ENCODE measurements at places on chromosomes 16 and 17.

DNA sequence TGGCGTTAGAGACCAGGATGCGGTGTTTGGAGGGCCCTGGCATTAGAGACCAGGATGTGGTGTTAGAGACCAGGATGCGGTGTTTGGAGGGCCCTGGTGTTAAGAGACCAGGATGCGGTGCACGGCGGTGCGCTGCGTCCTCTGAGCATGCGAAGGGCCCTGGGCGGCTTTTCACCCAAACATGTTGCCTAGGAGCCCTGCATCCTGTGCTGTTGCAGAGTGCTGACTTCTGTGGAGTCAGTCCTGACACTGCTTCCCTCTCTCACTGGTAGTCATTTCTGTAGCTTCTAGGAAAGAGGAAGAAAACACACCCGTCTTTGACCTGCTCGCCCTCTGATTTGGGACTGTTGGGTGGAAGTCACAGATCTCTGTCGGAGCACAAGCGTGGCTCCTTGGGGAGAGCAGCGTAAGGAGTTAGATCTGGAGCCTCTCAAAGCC, 141.2 kb downstream of the LAT start:
- no peak for DNase-seq

- no peak for DNase-seq
Measured at GRCh38 chr17:33803199-33803685, 451.8 kb upstream of the CCL2 start.

DNA sequence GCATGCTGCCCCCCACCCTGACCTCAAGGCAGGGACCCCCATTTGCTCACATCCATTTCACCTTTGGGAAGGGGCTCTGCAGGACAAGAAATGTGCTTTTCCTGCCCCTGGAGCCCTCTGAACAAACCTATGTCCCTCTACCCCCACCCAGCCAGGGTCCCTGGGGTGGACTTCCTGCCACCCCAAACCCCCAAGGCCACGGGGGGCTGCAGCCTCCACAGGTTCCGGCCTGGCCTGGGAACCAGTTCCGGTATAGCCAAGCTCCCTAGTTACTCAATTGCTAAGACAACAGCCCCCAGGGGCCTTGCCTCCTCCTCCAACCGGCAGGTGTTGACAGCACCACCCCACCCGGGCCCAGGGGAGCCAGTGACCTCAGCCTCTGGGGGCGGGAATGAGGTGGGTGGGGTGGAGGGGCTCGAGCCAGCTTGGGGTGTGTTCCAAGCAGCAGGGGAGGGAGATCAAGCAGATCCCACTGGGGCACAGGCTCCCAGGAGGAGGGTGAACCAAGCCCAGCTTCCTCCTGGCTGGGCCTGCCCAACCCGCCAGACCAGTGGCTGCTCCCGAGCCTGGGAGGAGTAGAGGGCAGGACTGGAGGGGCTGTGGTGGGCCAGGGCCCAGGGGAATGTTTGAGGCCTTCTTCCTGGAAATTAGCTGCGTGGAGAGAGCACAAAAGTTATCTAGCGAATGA, 6.6 kb downstream of the PNMT start:
- DNase-seq, result no peak

- DNase-seq, result no peak
Measured at GRCh38 chr17:67121316-67121891, 77.0 kb downstream of the CACNG1 start.

- DNase-seq, result no peak
Measured at GRCh38 chr16:51111759-51112158, 39.3 kb downstream of the SALL1 start.

DNA sequence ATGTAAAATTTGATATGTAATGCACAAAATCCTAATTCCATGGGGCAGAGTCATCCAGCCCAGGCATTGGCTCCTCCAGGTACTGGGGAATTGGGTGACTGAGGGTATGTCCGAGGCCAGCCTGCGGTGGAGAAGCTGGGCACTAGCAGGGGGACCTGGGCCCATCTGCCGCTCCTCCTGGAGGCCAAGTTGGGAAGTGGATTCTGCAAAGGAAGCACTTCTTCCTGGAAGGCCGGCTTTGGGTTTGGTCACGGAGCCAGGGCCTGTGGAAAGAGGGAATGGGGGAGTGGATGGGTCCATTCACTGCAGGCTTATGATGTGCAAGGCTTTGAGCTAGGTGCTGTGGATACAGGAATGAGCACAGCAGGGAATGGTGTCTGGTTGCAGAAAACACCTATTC, 85.8 kb downstream of the GNAO1 start:
- no peak for DNase-seq

DNA sequence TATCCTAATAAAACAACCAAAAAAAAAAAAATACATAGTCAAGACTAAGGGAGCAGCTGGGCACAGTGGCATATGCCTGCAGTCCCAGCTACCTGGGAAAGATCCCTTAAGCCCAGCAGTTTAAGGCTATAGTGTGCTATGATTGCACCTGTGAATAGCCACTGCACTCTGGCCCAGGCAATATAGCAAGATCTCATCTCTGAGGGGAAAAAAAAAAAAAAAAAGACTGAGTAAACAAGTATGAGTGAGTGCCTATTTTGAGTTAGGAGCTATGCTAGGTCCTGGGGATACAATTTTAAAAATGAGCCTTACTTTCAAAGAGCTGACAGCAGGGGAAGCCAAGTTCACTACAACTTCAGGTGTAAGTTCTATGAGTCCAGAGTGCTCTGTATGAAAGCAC, 55.4 kb downstream of the GRB2 start:
- no peak for DNase-seq

DNA sequence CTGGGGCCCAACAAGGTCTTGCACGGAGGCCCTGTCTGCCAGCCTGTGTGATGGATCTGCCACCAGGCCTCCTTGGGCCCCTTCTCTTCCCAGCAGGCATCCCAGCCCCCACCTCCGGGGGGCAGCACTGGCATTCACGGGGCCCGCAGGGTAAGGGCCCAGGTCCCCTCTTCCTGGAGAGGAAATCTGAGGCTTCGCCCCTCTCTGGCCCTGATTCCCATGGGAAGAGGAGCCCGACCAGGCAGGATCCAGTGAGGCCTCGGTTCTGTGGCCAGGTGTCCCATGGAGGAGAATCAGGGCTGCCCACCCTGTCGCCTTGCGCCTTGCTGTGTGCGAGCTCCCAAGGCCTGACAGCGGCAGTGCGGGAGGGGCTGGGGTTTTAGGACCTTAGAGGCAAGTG, 48.4 kb downstream of the PDPK1 start:
- no peak for DNase-seq

- no peak for DNase-seq
Measured at GRCh38 chr16:23930791-23931190, 95.0 kb downstream of the PRKCB start.

GRCh38 chr17:50114401-50114800, 15.6 kb downstream of the SAMD14 start:
- DNase-seq, result no peak

DNA sequence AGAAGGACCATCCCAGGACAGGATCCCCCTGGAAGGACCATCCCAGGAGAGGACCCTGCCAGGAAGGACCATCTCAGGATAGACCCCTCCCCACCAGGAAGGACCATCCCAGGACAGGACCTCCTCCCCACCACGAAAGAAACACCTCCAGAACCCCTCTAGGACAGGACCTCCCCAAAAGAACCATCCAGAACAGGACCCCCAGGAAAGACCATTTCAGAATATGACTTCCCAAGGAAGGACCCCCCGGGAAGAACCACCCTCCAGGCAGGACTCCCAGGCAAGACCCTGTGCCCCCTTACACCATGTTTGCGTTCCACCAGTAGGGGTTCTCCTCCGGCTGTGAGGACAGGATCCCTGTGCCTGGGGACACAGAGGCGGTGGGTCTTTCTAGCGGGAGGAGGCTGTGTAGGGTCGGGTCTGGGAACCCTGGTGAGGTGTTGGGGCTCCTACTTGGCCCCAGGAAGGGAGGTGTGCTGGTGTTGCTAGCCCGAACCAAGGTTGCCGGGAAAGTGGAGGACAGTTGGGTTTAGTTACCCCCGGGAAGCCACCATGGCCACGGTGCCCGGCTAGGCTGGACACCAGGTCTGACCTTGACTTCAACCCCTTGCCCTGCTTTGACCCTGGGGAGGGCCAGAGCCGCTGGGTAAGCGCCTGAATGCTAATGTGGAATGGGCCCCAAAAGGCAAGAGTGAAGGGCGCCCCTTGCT, 2.2 kb downstream of the NOTUM start:
- DNase-seq, result no peak

GRCh38 chr17:14541714-14542113, 240.8 kb downstream of the HS3ST3B1 start:
- DNase-seq, result no peak

- DNase-seq, result no peak
Measured at GRCh38 chr16:31225193-31225592, 8.3 kb upstream of the PYDC1 start.

DNA sequence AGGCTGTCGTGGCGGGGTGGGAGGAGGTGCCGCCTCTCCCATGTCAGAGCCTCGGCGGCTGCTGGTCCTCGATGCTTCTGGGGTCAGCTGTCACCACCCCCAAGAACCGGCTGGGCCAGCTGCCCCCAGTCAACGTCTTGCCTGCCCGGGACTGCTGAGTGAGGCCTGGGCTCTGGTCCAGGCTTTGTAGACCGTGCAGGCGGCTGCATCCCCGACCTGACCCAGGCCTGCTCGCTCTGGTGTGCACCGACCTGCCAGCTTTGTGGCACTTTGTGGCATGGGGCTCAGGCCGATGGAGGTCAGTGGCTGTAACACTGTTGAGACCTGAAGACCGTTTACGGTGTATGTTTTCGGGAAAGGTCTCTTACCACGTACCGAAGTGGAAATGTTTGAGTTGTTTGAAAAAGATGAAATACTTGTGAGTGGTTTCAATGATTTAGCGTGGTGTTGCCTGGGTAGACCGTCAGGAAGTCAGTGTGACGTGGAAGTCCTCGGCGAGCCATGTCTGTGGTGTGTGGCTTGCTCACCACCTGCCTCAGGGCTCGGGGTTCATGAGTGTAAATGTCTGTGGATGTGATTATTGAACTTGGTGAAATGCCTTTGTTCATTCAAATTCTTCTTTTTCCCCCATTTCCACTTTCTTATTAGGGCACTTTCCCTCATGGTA, 53.2 kb upstream of the ZNF750 start:
- peak; percentile 88 for DNase-seq

DNA sequence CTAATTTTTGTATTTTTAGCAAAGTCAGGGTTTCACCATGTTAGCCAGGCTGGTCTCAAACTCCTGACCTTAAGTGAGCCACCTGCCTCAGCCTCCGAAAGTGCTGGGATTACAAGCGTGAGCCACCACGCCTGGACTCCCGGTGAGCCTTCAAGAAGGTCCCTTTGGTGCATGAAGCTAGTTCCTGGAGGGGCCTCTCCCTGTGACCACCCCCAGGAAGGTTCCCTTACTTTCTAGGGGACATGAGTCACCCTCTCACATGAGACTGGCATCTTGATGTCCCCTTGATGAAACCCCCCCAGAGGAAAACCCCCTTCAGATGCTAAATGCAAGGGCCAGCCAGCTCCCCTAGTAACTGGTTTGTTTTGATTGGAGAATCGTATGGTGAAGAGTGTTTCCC, 12.8 kb downstream of the CARHSP1 start:
- DNase-seq, result no peak

DNA sequence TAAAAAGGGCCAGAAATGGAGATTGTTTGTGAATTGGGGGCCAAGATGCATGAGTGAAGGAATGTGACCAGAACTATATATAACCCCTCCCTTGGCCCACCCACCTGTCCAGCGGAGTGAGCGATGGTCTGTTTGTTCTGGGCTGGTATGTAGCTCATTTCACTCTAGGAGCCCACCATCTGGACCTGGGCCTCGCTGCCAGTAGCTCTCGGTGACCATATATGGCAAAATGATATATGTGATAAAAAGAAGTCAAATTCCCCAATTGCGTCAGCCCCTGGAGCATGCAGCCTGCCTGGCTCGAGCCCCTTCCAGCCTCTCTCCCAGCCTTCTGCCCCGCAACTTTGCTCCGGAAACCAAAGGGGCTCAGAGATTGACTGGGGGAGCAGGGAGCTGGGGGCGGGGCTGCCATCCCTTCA, 47.3 kb downstream of the CCDC42 start:
- no peak for DNase-seq

DNA sequence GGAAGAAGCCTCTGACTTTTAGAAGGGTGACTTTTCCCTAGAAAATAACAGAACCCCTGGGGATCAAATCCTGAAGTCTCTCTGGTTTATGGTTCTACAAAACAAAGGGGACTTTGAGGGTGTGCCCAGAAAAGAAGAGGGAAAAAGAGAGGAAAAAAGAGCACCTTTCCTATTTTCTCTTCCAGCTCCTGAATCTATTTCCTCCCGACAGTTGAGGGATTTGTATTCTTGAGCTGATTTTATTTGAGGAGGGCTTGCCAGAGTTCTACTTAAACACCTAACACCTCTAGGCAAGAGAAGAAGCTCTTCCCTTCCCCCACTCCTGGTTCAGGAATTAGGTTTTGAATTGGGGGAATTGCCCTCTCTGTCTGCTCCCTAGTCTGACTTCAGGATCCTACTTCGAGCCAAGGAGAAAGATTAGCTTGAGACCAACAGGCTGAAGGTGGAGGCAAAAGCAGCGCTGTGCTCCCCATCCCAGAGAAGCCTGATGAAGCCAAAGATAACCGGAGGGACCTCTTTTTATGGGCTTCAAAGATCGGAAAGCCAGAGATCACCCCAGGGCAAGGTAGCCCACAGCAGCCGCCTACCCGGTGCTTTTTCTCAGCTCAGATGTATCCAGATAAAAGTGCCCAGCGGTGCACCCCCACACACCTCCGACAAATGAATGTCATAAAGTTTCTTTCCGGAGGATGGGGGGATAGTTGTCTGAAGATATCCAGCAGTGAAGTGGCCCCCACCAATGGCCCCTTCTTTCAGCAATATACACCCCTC, 796 bp downstream of the HOXB3 start:
- DNase-seq, result no peak

All from CD8-positive, alpha-beta memory T cell (primary cell).